Endodermal cell (in vitro differentiated cells): ENCODE measurements at places on chromosomes 3 and 15. TPM values are rescaled to one million over a fixed set of nuclear protein-coding genes. Genes with fewer than 3 reads are reported as not detected.

- H3K27me3 ChIP-seq = peaks cover 29% of the 10 kb centered on the region
- no peak overlapping the region for H3K27ac ChIP-seq
- H3K36me3 ChIP-seq = no peaks in the 10 kb centered on the region
- no peak for DNase-seq
- H3K4me1 ChIP-seq = peaks cover 6% of the 10 kb centered on the region
These were observed 133.6 kb downstream of the TPRG1 start for GRCh38 chr3:189305412-189305811.

DNA sequence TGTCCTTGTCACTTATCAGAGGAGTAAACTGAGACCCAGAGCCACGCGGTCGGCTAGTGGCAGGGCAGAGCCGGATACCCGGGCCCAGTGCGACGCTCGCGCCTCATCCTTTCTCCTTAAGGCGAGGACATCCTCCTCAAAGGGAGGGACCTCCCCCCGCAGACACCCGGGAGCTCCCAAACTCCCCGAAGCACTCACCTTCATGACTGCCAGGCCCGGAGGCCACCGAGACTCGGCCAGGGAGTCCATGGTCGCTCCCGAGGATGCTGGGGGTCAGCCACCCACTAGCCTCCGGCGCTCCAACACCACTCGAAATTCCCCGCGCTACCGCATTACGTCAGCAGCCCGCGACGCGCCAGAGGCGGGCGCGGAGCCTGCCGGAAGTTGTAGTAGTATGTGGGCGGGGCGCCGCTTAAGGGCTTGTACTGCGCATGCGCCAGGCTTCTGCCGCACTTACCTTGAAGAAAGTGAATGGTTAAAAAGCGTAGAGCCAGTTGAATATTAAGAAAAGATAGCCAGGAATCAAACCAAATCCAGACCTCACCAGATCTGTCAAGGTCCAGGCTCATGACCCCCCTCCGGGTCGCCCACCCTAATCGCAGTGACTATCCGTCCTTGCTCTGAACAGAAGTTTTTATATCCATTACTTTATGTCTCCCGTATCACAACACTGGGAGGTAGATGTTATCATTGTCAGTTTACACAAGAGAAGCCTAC, at the start of gene RAD18:
Gene RAD18, minus strand, starts transcription at position 336 of the 717 bp plus-strand sequence. Its CDS starts 87 bp downstream, at position 249.
- no peaks in the 10 kb centered on the region for H3K4me1 ChIP-seq
- peaks cover 29% of the 10 kb centered on the region for H3K27me3 ChIP-seq
- H3K27ac ChIP-seq = no peak within 1 kb of the TSS
- peaks cover 10% of the 10 kb centered on the region for H3K36me3 ChIP-seq
- peak; percentile 97 for DNase-seq

The MELTF gene
- total RNA-seq = 7.0 to 19.9 TPM (median 15.1 TPM) in 3 replicates

DNA sequence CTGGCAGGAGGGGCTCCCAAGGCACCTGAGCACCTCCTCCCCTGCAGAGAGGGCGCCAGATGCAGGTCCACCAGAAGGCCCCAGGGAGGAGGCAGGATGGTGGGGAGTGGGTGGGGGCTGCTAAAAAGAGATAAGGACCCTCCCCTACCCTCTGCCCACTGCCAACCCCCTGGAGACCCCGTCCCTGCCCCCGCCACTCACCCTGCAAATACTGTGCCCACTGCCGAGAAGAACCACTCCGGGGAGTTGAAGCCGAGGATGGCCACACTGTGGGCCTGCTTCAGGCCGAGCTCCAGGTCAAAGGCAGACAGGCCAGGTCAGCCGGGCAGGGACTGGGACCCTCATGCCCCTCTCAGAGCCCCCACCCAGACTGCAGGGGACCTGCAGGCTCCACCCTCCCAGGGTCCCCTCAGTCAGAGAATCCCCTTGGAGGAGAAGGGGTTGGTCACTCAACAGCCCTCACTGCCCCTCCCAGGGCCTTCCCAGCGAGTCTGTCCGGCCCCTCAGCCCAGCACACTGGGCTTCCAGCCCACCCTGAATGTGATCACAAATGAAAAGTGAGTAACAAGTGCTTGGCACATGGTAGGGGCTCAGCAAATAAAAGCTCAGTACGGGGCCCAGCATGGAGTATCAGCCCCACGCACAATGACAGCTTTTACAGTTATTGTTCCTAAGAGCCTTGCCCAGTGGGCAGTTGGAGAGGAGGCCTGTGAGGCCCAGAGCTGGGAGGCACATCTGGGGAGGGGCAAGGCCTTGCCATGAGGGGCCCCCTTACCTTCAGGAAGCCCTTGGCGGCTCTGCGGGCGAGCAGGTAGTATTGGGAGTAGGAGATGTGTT, 40.4 kb downstream of the ACSBG1 start:
- H3K36me3 ChIP-seq = no peaks in the 10 kb centered on the region
- peak; percentile 36 for DNase-seq
- H3K4me1 ChIP-seq = no peaks in the 10 kb centered on the region
- H3K27ac ChIP-seq = no peak overlapping the region
- no peaks in the 10 kb centered on the region for H3K27me3 ChIP-seq

GRCh38 chr3:80606073-80606472, 838.3 kb upstream of the ROBO1 start:
- no peaks in the 10 kb centered on the region for H3K36me3 ChIP-seq
- no peak for DNase-seq
- H3K4me1 ChIP-seq = no peaks in the 10 kb centered on the region
- no peak overlapping the region for H3K27ac ChIP-seq
- no peak overlapping the region for H3K4me3 ChIP-seq
- no peaks in the 10 kb centered on the region for H3K27me3 ChIP-seq

DNA sequence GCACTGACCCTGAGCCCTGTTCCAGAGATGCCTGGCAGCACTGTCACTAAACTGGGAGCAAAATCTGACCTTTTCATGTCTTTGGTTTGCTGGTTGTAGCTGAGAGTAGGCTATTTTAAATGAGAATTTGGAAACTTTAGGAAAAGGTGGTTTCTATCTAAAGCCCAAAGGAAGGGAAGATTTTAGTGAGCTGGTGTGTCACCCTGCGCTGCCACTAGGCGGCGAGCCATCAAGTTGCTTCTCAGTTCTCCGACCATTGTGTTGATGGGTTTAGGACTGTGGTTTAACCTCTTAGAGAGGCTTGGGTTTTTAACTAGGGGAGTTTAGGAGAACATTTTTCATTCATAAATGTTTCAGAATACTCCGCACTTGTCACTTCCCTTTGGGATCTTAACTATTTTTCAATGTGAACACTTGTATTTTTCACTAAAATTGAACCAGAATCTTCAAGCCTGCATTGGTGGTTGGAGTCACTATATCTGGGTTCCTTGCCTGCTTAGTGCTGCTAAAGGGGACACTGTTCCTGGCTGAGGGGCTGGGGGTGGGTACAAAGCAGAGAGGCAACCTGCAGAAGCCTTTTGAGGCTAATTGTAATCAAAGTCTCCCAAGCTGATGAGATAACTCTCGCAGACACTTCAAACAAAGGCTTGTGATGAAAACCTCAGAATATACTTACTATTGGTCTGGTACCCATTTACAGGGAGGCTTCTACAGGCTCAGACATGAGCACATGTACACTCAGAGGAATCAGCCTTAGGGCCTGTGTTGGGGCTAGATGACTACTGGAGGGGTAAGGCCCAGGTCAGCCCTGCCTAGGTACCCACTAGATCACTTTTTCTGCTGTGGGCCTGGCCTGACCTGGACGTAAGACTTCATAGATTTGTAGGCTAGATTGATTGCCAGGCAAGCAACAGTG, 16.8 kb downstream of the EXOSC7 start:
- H3K4me3 ChIP-seq = peak overlapping the region; percentile 0
- no peak overlapping the region for H3K27ac ChIP-seq

- no peaks in the 10 kb centered on the region for H3K4me1 ChIP-seq
- H3K27me3 ChIP-seq = no peaks in the 10 kb centered on the region
- H3K4me3 ChIP-seq = no peak overlapping the region
- no peak for DNase-seq
- H3K27ac ChIP-seq = no peak overlapping the region
These were observed 130.9 kb upstream of the BHLHE40 start for GRCh38 chr3:4848176-4848825.

The CRYBG3 gene
- total RNA-seq = 10.8 and 10.9 TPM in 2 replicates

GRCh38 chr15:89475661-89476060, 20.7 kb downstream of the RHCG start:
- H3K27me3 ChIP-seq = peaks cover 64% of the 10 kb centered on the region
- H3K27ac ChIP-seq = no peak overlapping the region
- H3K4me1 ChIP-seq = no peaks in the 10 kb centered on the region
- H3K4me3 ChIP-seq = no peak overlapping the region
- no peak for DNase-seq
- H3K36me3 ChIP-seq = no peaks in the 10 kb centered on the region

The TRANK1 gene
- total RNA-seq = 7.0 and 9.0 TPM in 2 replicates

GRCh38 chr3:74663178-74663577, 48.7 kb upstream of the CNTN3 start:
- H3K27ac ChIP-seq = no peak overlapping the region
- DNase-seq = no peak

DNA sequence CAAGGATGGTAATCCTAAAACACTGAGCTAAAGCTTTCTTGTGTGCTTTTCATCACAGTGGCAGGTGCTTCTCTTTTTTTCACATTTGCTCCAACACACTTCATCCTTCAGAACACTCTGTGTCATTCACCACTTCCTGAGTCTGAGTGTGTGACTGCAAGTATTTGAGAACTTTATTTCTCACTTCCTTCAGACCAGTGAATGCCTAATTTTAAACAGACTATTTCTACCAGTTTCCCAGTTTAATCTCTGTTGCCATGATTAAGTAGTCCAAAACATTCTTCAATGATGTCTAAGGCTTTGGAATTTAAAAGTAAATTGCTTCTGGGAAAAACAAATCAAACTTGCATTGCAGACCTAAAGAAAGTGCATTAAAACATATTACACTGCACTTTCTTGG, 541.2 kb downstream of the RBMS3 start:
- H3K27ac ChIP-seq = no peak overlapping the region
- no peaks in the 10 kb centered on the region for H3K4me1 ChIP-seq
- H3K4me3 ChIP-seq = no peak overlapping the region
- DNase-seq = no peak
- H3K27me3 ChIP-seq = no peaks in the 10 kb centered on the region

The TM6SF1 gene
- 1.2 TPM in 2 replicates for total RNA-seq

- no peaks in the 10 kb centered on the region for H3K4me1 ChIP-seq
- DNase-seq = no peak
- no peaks in the 10 kb centered on the region for H3K36me3 ChIP-seq
These were observed 82.9 kb downstream of the LDHAL6B start for GRCh38 chr15:59289574-59289973.

DNA sequence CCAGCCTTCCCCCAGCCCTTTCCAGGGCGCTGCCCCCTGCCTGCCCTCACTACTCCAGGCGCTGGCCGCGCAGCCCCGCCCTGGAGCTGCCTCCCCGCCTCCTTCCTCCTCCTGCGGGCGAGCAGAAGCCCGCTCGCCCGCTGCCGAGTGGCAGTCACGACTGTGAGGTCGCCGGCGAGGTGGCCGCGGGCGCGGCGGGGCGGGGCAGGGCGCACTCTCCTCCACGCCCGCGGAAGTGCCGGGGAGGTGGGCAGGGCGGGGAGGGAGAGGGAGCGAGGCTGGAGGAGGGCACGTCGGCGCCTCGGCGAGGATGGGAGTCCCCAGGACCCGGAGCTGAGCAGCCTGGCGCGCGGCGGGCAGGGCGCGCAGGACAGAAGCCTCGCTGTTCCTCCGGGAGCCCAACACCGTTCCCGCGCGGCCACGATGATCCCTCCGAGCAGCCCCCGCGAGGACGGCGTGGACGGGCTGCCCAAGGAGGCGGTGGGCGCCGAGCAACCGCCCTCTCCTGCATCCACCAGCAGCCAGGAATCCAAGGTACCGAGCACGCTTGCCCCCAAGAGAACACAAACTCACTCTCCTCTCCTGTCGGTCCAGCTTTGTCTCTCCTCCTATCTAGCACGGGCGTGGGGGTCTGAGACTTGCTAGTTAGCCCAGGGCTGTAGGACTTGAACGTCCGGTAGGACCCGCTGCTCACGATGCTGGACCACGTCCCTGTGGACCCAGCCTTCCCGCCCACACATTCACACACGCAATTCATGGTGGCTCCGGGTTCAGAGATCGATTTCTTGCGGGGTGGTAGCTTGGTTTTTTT, at the start of gene STAC:
Gene STAC, plus strand, starts transcription at position 284 of the 811 bp plus-strand sequence. Its CDS starts 140 bp downstream, at position 424.
- H3K36me3 ChIP-seq = no peaks in the 10 kb centered on the region
- peaks cover 44% of the 10 kb centered on the region for H3K27me3 ChIP-seq
- no peak within 1 kb of the TSS for H3K27ac ChIP-seq
- H3K4me1 ChIP-seq = no peaks in the 10 kb centered on the region

The SLC6A1 gene
- 0.42 to 1.3 TPM (median 0.80 TPM) in 3 replicates for total RNA-seq

The ELP6 gene
- 41.9 and 43.8 TPM in 2 replicates for total RNA-seq

DNA sequence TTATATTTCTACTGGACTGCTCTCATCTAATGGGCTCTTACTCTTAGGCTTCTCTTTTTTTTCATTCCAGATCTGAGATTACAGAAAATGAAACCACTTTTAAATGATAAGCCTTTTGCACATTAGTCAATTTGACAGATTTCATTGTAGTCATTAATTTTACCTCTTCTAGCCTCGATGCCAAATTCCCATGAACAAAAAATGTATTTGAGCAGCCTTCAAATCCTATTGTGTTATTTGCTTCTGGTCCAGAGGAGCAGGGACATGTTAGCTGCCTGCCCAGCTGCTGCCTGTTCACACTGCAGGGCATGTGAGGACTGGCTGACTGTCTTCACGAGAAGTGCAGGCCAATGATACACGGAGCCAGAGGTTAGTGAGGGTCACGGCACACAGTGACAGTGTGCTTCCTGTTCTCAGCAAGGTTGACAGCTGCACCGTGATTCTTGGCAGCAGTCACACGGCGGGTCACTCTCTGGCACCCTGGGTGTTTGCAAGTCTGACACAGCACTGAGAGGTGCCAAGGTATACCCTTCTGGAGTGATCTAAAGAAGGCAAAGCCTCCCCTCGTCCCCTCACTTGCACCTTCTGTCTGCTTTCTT, 40.8 kb downstream of the KAT2B start:
- no peaks in the 10 kb centered on the region for H3K36me3 ChIP-seq
- peaks cover 4% of the 10 kb centered on the region for H3K27me3 ChIP-seq
- H3K4me3 ChIP-seq = no peak overlapping the region
- no peak for DNase-seq
- peak overlapping the region; percentile 63 for H3K27ac ChIP-seq

The CAPN3 gene
- 0.34 and 1.5 TPM in 2 replicates for total RNA-seq

The GRM7 gene
- 0.34 and 0.73 TPM in 2 replicates for total RNA-seq

DNA sequence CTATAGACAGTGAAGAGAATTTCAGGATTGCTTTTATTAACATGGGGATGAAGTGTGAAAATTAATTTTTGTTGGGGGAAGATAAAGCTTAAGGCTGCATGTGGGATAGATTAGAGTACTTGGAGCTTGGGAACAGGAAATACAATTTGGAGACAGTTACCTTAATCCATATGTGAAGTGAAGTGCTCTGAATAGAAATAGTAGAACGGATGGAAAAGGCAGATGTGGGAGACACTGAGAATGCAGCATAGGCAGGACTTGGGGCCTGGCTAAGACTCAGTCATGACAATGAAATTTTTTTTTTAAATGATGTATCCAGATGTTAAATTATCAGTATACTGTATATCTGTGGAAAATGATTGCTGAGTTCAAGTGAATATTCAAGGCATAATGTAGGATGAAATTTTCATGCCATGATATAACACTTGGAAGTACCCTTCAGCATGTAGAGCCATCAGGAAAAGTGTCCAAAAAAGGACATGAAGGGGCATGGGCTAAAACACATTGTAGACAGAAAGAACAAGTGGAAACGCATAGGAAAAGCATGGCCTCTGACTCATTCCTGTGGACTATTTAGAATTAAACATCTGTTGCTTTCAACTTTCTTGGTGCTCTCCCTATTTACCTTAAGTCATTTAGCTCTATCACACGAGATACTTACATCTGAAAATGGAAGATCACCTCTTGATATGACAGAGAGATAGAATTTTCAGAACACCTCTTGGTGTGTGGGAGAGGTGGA, 134.8 kb downstream of the RBMS3 start:
- no peak overlapping the region for H3K4me3 ChIP-seq
- no peaks in the 10 kb centered on the region for H3K27me3 ChIP-seq
- H3K36me3 ChIP-seq = no peaks in the 10 kb centered on the region
- H3K27ac ChIP-seq = no peak overlapping the region
